Left kidney (tissue), 8 donors: ENCODE measurements at places on chromosomes 7 and 10.

- DNase-seq: no peak
Observed at GRCh38 chr7:115135769-115136410, 214.0 kb downstream of the MDFIC start.

DNA sequence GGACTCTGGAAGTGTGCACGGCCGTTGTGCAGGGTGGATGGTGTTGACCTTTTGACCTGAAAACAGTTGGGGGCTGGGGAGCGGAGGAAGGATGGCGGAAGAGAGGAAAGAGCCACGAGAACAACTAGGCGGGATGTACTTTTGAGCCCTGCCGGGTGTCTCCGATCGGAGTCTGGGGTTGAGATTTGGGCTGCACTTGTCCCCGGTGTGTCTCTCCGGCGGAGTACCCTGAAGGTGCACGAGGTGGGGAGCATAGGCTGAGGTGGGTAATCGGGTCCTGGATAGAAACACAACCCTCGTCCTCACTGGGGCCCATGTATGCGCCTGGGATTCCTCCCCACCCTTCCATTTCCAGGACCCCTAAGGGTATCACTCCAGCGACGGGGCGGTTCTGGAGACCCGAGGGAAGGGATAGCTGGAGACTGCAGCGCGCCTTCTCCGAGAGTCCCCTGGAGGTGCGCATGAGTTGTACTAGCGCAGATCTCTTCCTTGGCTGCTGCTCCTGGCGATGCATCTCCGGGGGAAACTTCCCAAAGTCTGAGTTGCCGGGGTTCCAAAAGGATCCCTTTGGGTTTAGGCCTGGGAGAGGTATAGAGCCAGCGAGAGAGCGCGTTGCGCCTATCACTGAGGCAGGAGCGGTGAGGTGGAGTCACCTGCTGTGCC is 4.6 kb upstream of the HMX2 start:
- DNase-seq: no peak

DNA sequence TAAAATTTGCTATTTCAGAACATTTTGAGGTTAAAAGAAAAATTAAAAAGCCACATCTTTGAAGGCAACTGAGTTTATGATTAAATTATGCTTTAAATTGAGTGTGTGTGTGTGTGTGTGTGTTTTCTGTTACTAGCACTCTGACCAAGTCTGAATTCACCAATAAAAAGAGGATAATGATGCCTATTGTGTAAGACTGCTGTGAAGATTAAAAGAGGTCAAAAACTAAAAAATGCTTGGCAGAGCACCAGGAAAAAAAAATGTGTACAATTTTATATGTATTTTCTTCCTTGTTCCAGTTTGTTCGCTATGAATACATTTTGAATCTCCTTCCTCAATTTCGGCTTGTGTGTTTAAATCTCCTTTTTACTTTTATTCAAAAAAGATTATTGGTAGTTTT is 316.6 kb upstream of the MAGI2 start:
- DNase-seq: no peak

DNA sequence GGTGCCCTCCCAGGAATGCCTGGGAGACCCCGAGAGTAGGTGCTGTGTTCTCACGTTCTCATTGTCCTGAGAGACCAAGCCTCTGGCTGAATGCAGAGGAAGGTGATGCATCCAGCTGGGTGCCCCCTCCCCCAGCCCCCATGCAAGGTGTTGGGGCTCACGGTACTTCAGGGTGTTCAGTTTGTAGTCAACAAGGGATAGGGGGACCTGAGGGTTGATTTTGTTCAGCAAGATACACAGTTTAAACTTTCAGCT is 60.4 kb upstream of the DUSP5 start:
- DNase-seq: no peak

DNA sequence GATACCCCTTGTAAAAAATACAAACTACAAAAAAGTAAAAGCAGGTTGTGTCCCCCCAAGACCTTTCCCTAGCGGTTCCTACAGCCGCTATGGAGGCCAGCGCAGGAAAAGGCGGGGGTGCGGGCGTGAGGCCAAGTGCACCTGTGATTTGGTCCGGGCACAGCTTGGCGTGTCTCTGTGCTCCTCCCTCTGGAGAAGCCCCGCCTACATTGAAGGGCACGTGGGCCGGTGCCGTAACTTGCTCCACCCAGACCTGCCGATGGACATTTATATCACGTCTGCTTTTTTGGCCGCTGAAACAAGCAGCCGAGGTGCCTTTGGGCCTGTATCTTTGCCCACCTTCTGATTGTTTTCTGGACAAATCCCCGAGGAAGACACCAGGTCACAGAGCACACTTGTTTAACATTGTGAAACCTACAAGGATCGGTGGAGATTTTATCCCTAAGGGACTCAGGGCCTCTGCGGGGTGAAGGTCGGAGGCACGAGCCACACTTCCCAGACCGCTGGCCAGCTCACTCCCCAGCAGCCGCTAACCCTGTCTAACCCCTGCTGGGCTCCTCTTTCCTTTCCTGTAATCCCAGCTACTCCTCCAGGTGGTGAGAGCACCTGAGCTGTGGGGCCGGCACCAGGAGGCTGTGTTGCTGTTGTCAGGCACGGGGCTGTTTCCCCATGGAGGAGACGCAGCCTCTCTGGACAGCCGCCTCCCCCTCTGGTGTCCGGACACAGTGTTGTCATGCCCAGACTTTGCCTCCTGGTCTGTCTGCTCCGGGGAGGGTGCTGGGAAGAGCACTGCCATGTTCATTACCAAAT is 18.8 kb upstream of the INPP5A start:
- DNase-seq: no peak

DNA sequence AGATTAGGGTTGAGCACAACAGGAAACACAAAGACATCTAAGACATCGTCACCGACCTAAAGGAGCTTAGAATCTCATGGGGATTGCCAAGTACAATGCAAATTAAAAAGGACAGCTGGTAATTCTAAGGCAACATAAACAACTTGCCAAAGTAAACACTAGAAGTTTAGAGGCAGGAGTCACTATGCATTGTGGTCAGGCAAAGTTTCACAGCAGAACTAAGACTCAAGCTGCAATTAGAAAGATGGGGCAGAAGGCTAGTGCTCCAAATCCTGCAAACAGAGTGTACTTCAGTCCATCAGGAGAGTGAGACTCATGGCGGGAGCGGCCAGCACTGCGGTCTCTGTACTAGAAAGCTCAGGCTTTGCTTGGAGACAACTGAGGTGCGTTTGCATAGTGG is 52.7 kb downstream of the HIPK2 start:
- no peak for DNase-seq

- no peak for DNase-seq
Observed at GRCh38 chr7:104142147-104142546, 65.7 kb downstream of the ORC5 start.
